Left renal cortex interstitium (tissue), 4 donors: ENCODE measurements at places on chromosomes 5 and 9.
A peak's percentile ranks its signal among the peaks of the same experiment; 100 is the strongest.

- DNase-seq = no peak
These were observed 2.8 kb downstream of the ZNF608 start for GRCh38 chr5:124743602-124744169.

DNA sequence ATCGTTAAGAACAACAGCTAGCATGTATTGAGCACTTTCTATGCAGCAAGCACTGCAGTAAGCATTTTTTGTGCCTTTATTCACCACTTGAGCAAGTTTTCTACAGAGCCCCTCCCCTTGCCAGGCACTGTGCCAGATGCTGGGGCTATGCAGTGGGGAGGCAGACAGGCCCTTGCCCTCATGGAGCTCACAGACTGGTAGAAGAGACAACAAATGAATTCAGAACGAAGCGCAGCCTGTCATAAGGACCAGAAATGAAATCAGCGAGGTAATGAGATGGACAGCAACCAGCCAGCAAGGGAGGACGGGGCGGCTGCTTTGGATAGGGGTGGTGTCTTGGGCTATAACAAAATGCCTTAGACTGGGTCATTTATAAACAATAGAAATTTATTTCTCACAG lies 68.8 kb downstream of the C9orf50 start:
- DNase-seq = no peak

GRCh38 chr5:125408448-125409233 lies 662.2 kb upstream of the ZNF608 start:
- peak; percentile 72 for DNase-seq

DNA sequence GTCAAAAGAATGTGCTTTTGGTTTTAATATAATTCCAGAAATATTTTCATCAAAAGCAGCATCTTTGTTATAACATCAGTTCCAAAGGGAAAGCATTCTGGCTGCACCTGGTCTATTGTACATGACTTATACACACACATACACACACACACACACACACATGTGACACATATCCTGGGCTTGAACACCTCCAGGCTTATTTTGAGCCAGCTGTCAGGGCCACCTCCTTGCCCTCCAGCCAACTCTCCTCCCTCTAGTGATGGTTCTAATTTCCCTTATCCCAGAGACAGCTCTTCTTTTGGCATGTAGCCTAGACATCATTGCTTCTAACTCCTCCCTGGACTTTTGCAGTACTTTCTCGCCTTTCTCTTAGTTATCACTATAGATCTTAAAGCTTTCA lies 115.0 kb downstream of the PIK3R1 start:
- no peak for DNase-seq

GRCh38 chr5:57650360-57651069 lies 167.9 kb upstream of the ACTBL2 start:
- DNase-seq = no peak
